ENCODE measurements at places on chromosomes 7 and 10.
A peak's percentile ranks its signal among the peaks of the same experiment; 100 is the strongest.

DNA sequence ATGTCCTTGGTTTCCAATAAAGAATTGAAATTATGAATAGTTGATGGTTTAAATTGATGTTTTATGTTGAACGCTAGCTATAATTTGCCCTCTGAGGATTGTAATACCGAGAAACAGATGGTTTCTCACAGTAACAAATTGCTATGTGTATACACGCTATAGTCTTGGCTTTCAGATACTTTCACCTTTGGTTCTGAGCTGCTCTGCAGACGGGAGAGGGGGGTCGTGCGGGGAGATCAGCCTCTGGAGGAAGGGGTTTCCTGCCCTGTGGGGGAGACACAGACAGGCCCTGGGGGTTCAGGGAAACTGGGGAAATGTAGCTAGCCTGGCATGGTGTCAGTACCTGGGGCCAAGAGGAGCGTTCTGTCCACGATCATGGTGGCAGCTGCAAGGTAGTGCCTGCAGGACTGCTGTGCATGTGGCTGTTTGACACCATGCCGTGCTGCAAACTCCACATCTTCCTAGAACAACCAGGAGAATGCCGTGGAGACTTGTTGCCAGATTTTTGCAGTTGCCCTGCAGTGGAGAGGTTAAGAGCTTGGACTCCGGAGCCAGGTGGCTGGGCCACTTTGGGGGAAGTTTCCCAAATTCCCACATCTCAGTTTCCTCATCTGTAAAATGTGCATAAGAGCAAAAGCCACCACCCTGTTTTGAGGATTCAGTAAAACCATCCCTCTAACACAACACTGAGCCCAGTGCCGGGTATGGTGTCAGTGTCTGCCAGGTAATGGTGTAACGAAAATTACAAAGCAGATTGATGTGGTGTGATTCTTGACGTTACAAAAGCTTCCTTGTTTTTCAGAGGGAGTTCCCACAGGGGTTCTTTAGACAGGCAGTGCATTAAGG lies 167.9 kb downstream of the CUX1 start:
- DNase-seq, result no peak

GRCh38 chr7:114885836-114886235 lies 36.1 kb upstream of the MDFIC start:
- no peak for DNase-seq

GRCh38 chr7:41869997-41870396 lies 167.1 kb upstream of the INHBA start:
- no peak for DNase-seq

GRCh38 chr7:92178928-92179924 lies at the start of gene LRRD1:
TSS of gene LRRD1 (minus strand) at chr7:92179142. CDS start at chr7:92165202, 13,940 bp downstream.
- DNase-seq, result peak; percentile 83

GRCh38 chr10:109071539-109071938 lies 851.8 kb downstream of the XPNPEP1 start:
- no peak for DNase-seq

DNA sequence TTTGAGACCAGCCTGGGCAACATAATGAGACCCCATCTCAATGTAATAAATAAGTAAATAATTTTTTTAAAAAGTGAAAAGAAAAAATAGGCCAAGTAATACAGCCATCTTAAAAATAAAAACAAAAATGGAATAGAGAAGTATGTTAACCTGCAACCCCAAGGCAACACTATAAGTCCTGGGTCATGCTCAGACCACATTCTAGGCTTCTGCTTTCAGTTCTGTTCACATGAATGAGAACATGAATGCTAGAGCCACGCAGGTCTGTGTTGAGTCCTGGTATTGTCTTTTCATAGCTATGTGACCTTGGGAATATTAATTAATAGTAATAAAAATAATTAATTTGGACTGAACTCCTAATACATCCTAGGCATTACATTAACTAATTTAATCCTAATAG lies 284.0 kb downstream of the AUTS2 start:
- DNase-seq, result no peak

- no peak for DNase-seq
These were observed 148.8 kb downstream of the MAGI2 start for GRCh38 chr7:79304711-79305110.

DNA sequence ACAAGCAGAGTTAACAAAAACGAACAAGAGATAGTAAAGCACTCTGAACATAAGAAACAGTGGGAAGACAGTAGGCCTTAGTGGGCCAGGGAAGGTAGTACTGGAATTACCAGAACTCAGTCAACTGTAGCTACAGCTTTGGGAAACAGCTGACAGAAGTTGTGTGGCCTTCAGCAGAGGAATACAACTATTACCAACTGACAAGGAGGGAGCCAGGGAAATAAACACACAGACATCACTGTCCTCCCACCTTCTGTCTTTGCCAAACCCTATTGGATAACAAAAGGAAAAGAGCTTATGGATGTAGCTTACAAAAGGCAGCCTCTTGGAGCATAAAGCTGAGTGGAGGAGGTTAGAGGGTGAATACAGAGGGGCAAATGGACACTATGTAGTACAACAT lies 15.4 kb downstream of the MICU1 start:
- no peak for DNase-seq

- peak; percentile 52 for DNase-seq
These were observed at the start of gene PIP4K2A for GRCh38 chr10:22714479-22715289. TSS of gene PIP4K2A (minus strand) at chr10:22714578. CDS start at chr10:22714326, 252 bp downstream.

- no peak for DNase-seq
These were observed 584 bp upstream of the RUNDC3B start for GRCh38 chr7:87627634-87627994.

- DNase-seq, result no peak
These were observed 19.3 kb downstream of the JAZF1 start for GRCh38 chr7:28161331-28161730.

DNA sequence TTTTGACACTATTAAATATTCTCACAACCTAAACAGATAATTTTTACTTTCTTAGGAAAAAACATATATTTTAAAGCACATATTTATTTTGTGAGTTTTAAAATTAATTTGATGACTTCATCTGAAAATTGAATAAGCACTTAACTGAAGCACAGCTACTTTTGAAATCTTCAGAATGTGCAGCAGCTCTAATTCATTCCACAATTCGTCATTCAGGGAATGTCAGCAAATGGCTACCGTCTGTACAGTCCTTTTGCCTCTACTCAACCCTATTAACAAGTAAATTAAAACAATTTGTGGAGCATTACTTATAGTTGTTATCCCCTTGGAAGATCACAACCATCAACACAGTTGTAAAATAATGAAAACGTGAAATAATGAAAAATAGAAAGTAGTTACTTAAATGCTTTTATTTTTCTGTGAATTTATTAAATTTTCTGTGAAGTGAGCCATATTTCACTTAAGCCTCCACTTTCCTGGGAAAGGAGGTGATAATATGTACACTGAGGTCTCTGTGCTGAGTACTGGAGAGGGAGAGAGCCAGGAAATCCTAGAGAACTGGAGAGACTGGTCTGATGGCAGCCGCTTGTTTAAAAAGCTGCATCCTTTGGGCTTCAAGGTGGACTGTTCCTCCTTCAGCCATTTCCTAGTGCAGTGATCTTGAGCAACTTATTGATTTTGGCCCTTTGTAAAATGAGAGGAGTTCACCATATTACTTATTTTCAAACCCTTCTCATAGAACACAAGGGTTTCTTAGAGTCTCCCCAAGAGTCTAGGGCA lies 70.6 kb downstream of the REEP3 start:
- no peak for DNase-seq

DNA sequence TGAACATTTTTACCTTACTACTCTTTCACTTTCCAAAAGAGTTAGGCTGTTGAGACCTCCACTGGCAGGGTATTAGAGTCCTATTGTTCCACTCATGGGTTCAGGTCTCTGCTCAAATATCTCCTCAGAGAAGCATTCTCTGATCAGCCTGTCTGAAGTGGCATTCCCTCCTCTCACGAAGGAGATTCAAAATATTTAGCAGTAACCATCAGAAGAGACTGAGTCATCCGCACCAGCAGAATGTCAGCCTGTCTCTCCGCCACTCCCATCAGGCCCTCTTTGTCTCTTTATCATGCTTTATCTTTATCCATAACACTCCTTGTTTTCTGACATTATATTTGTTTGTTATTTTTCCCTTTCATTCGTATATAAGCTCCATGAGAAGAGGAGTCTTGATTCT lies 79.1 kb downstream of the AASS start:
- no peak for DNase-seq

- DNase-seq, result no peak
These were observed 2.7 kb upstream of the PDGFA start for GRCh38 chr7:522071-522950.

DNA sequence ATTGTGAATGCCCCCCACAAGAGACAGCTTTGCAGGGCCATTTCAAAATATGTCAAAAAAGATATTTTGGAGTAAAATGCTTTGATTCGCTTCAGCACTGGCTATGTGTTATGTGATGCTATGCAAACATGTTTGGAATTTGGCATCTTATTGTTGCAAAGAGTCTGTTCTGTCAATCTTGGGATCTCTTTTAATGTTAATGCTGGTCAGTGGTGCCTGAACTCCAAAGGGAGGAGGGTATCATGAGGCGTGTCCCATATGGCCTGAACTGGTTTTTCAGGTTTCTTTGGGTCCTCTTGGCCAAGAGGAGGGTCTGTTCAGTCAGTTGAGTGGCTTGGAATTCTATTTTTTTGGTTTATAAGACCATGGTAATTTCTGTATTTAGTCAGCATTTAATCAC lies 81.4 kb downstream of the HECW1 start:
- DNase-seq, result no peak

DNA sequence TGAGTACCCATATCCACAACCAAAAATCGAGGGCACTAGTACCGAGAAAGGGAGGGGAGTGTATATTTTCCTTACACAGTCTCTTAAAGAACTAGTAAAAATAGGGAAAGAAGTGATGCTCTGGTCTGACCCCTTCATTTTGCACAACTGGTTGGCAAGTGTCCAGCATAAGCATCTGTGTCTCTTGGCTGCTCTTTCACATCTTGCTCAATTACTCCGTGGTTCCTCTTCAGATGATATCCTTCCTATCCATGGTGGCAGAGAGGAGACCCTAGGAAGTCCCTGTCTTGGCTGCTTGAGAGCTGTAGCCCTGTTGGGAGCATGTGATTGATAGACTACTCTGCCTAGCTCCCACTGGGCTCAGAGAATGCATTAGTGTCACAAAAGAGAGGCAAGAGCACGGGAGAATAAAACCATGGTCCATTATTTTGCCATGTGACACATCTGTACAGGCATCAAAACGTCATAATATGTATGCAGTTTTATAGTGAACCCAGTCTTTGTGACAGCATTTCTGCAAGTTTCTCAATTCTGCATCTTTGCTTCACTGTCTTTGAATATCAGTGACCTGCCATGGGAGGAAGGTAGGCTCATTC lies 111.8 kb upstream of the ANKRD1 start:
- DNase-seq, result no peak

- DNase-seq, result no peak
These were observed 113.4 kb downstream of the SEM1 start for GRCh38 chr7:96596120-96596826.

GRCh38 chr10:83603708-83604107 lies 535.6 kb upstream of the GHITM start:
- DNase-seq, result no peak

- no peak for DNase-seq
These were observed 22.6 kb downstream of the MYL10 start for GRCh38 chr7:101606498-101606923.

- DNase-seq, result no peak
These were observed 111.9 kb downstream of the USP6NL start for GRCh38 chr10:11499425-11500071.

GRCh38 chr10:132471125-132471451 lies 66.5 kb upstream of the INPP5A start:
- DNase-seq, result no peak

DNA sequence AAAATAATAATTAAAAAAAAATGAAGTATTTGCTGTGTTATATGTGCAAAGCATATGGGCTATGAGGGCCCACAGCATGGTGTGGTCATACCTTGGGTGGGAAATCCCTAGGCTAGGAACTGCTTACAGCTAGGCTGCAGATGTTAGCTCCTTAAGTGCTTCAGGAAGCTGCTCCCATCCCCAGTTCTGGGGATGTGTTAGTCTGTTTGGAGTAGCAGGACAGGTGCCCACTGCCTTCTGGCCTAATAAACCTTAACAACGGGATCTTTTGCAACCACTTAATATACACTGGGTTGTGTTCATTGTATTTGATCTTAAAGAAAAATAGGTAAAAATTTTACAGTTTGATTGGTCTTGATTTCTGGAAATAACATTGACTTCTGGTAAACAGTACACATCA lies 46.3 kb downstream of the HK1 start:
- DNase-seq, result no peak

GRCh38 chr7:100584683-100585510 lies 1.0 kb downstream of the LRCH4 start:
- no peak for DNase-seq

DNA sequence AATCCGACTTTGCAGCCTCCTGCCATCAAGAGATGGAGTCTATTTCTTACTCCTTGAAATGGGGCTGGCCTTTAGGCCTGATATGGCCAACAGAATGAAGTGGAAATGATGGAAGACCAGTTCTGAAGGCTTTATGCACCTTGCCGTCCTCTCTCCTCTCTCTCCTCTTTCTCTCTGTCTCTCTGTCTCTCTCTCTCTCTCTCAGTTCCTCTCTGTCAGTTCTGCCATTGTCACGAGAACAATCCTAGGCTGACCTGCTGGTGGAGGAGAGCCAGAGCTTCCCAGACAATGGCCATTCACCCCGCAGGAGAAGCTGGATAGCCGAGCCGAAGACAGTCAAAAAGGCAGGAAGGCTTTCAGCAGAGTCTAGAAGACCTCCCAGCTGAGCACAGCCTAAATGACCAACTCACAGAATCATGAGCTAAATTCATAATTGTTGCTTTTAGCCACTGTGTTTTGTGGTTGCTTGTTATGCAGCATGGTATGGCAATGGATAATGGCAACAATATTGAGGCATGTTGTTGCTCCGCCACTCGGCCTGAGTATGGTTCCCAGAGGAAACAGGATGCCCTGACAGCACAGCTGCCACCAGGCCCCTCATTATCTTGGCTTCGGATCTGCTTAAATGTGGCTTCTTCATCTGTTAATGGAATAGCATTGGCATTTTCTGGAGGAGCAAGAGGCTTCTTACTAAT lies 35.5 kb downstream of the FRMPD2 start:
- DNase-seq, result no peak

GRCh38 chr10:10101106-10101505 lies 916.6 kb upstream of the CELF2 start:
- no peak for DNase-seq

- DNase-seq, result no peak
These were observed 2.1 kb downstream of the CAV2 start for GRCh38 chr7:116501425-116502167.

GRCh38 chr10:27628621-27629020 lies 117.0 kb downstream of the MKX start:
- DNase-seq, result no peak

All from stimulated activated CD8-positive, alpha-beta memory T cell treated with anti-CD3 and anti-CD28 coated beads, Interleukin-15, amount 100 ng/mL, for 1 hour (primary cell).